NCI-H2227 treated with DMSO at 0.1 percent for 48 hours (cell line): ENCODE measurements at places on chromosomes 12 and 14.

GRCh38 chr14:91115986-91116770 lies 2.3 kb downstream of the DGLUCY start:
- no peak for DNase-seq

DNA sequence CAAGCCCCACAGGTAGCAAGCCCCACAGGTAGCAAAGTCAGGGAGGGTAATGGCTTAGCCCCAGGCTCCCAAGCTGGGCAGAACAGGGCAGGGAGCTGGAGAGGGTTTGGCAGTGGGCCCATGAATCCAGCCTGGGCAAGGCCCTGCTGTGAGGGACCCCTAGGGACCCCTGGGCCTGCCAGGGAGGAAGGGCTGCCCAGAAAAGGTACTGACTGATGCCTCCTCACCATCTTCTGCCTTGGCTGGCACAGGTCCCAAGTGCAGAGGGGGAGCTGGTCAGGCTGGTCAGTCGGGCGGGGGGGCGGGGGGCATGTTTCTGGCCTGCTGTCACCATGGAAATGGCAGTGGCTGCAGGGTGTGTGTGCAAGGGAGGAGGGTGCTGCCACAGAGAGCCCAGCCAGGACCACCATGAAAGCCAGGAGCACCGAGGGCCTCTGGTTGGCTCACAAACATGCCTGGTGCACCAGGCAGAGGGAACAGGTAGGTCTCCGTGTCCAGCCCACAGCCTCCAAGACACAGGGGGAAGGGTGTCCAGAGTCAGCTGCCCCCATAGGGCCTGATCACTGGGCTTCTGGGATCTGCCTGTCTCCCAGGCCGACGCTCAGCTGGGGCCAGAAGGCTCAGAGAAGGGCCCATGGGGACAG lies 1.5 kb upstream of the CRIP2 start:
- DNase-seq: no peak

DNA sequence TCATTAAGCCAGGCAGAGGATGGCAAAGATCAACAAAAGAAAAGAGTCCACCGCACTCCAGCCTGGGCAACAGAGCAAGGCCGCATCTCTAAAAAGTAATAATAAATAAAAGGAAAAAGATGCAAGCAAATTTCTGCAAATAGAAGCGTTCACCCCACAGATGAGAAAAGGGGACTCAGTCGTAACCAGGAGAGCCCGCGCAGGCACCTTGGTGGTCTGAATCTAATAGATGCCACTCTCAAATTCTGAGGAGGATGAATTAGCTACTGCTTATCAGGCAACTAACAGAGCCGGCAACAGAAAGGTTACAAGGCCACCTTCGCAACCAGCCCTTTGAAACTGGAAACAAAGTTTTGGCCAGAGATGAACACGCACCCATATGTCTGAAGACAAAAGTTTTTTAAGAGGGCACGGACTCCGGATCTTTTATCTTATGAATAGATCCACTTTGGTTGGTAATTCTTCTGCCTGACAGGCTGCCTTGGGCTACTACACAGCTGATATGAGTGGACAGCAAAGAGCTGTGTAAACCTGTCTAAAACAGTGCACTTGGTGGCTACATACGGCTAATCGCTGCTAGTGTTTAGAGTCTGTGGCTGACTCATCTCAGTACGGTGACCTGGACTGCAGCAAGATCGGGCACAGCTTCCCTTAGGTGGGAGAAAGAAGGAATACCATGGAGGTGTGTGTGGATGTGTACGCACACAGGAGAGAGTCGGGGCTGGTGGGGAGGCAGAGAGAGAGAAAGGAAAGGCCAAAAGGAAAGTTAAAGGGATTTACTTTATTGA lies 32.9 kb upstream of the TTC7B start:
- no peak for DNase-seq

GRCh38 chr12:8553088-8553627 lies 12.5 kb upstream of the CLEC4E start:
- DNase-seq: no peak

DNA sequence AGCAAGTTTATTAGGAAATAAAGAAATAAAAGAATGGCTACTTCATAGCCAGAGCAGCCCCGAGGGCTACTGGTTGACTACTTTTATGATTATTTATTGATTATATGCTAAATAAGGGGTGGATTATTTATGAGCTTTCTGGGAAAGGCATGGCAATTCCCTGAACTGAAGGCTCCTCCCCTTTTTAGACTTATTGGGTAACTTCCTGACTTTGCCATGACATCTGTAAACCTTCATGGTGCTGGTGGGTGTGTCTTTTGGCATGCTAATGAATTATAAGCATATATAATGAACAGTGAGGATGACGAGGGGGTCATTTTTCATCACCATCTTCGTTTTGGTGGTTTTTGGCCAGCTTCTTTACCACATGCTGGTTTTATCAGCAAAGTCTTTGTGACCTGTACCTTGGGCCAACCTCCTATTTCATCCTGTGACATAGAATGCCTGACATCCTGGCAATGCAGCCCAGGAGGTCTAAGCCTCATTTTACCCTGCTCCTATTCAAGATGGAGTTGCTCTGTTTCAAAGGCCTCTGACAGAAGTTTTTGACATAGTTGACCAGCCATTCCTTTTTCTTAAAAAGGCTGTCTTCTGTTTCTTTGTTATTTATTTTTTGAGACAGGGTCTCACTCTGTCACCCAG lies 11.1 kb upstream of the PTGES3 start:
- no peak for DNase-seq

DNA sequence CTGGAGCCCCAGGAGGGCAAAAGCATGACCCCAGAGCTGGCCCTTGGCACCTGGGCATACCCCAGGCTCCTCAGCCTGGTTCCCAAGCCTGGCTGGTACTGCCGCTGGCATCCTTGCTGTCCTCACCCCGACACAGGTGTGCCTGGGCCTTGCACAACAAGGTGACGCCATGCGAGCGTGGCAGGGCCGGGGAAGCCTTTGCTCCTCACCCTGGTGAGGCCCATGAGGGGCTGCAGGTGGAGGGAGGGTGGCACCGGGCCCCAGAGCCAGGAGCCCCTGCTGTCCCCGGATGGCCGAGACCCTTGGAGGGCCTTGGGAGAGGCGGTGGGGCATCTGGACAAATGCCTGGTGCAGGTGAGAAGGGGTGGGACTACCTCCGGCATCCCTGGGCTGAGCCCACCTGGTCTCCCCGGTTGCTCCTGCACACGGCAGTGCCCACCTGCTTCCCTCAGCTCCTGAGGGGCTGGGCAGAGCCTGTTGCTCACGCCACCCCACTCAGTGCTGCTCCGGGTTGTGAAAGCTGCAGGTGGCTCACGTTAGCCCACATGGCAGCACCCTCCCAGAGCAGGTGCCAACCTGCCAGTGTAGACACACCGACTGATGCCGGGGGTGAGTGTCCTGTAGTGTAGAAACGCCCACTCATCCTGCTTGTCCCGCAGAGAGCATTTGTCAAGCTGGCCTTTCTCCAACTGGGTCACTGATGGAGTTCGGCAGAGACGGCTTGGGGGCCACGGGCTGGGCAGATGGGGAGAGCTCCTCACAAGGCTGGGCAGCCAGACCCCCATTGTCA lies 24.6 kb upstream of the KIF26A start:
- no peak for DNase-seq
